Posterior cingulate gyrus (tissue), 11 donors: ENCODE measurements at places on chromosomes 7 and 10.

DNA sequence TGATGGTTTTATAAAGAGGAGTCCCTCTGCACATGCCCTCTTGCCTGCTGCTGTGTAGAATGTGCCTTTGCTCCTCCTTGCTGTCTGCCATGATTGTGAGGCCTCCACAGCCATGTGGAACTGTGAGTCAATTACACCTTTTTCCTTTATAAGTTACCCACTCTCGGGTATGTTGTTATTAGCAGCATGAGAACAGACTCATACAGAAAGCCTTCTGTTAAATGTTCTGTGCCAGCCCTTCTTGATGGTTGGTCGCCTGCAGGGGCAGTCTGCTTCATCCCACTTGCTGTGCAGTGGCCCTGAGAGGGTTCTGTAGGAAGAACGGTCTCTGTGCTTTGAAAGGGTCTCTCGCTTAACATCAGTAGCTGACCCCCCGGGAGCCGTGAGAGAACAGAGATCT, 248.9 kb upstream of the IGFBP3 start:
- DNase-seq = no peak

DNA sequence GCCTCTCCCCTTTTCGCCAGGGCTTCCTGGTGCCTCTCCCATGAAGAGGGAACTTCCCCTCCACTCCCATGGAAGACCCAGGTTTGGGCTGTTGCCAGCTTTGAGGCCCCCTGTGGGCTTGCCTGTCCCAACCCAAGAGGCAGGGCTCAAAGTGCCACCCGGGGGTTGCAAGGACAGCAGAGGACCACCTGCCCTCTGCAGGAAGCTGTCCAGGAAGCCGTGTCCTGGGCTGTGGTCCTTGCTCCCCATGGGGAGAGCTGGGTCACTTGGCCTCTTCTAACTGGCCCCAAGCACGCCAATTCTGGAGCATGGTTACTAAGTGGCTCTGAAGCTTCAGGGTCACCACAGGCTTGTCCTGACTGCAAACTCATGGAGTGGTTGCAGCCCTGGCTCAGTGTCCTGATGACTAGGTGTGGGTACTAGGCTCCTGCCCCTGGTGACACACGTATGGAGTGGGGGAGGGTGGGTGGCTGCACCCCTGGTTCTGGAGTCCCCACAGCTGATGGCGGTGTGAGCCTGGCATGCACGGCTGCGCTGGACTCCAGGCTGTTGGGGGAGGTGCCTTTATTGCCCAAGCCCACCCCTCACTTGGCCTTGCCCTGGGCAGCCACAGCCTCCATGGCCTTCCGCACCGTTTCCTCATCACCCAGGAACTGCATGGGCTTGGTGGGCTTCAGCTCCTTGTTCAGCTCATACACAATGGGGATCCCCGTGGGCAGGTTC, 3.0 kb downstream of the PGAM2 start:
- DNase-seq = no peak

GRCh38 chr10:132357286-132358058, 25.5 kb downstream of the LRRC27 start:
- DNase-seq = no peak

- DNase-seq = no peak
These were observed 126.2 kb downstream of the MDFIC start for GRCh38 chr7:115047958-115048720.

DNA sequence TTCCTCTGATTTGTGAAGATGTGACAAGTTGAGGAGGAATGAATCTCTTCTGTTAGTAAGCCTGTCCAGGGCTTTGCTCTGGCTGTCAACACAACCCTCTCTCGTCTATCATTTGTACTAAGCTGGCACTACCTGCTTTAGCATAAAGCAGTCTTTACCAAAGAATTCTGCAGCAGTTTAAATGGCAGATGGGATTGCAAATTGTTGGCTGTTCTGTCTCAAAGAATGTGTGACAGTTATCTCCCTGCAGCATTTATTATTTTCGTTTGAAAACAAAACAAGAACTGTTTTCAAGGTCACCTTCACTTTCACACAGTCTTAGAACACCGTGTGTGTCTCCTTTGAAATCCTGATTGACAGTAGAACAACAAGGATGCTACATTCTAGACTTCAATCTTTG, 4.8 kb upstream of the LAMB1 start:
- DNase-seq = no peak

DNA sequence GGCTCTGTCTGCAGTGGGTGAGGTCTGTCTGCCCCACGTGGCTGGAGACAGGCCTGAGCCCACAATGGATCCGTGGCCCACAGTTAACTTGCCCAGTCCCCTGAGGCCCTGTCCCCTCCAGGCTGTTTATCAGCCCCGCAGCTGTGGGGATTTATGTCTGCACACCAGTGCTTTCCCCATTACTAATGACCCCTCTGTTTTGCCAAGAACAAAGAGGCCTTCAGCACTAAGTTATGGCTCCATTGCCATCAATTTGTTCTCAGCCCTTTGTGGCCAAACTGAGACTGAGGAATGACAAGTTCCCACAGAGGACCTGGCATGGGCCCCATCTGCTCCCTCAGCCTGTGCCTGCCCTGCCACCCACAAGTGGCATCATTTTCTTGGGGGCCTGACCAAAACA, 138.2 kb downstream of the C10orf105 start:
- DNase-seq = peak; percentile 52

GRCh38 chr10:14129770-14130169, 201.0 kb downstream of the FRMD4A start:
- no peak for DNase-seq

- no peak for DNase-seq
These were observed 434.3 kb downstream of the PLXNA4 start for GRCh38 chr7:132142006-132142405.

DNA sequence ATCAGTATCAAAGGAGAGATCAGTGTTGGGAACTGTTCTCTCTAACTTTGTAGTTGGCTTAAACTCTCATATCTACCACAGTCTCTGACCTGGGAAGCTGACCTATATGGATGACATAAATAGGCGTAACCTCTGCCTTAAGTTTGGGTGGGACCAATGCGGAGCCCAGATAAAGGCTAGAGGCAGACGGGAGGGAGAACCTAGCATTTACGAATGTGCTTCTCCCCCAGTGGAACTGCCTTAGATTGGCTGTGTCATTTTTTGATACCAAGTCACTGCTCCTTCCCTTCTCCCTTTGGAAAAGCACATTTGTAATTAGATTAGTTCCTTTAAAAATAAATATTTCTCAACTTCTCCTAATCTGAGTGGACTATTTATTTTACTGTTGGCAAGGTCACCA, 23.7 kb upstream of the LRRN3 start:
- DNase-seq = no peak

- DNase-seq = no peak
These were observed 118.2 kb downstream of the ST7 start for GRCh38 chr7:117071551-117071950.

DNA sequence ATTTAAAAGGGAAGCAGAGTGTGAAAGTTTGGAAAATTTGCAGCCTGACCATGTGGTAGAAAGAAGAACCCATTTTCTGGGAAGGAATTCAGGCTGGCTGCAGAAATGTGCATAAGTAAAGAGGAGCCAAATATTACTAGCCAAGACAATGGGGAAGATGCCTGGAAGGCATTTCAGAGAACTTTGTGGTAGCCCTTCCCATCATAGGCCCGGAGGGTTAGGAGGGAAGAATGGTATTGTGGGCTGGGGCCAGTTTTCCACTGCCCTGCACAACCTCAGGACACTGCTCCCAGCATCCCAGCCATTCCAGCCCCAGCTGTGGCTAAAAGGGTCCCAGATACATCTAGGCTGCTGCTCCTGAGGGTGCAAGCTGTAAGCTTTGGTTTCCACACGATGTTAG, 278.5 kb upstream of the BMPER start:
- no peak for DNase-seq

DNA sequence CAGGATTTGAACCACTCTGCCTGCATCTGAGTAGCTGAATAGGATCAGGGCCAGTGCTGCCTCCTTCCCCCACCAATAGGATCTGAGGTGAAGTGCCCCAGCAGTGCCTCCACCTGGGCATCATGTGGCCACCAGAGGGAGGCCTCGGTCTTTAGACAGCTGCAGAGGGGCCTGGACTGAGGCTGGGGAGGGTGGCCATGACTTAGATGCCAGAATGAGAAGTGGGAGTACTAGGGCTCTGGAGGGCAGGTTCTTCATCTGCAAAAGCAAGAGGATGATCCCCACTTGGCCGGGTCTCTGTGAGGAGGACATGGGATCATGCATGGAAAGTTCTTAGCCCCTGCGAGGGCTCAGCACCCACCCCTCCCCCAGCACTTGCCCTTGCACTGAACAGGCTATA, 56.9 kb downstream of the NEUROG3 start:
- no peak for DNase-seq

GRCh38 chr10:43419997-43420368, 11.0 kb upstream of the HNRNPF start:
- no peak for DNase-seq

GRCh38 chr10:118333871-118334270, 8.3 kb downstream of the FAM204A start:
- DNase-seq = no peak

DNA sequence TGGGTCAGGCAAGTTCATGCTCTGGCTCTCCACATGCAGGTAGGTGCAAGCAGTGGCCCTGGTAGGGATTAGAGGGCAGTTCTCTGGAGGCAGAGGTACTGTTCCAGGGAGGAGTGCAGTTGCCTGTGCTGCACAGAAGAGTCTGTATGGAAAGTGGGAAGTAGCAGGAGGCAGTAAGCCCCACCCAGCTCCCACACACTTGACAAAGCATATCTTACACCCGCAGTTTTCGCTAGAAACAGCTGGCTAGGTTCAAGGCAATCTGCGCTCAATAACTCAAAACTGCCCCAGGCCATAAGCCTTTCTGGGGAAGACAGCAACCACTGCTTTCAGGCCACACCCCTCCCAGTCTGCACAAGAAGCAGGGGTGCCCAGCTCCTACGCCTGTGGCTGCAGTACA, 33.1 kb upstream of the ARMC3 start:
- no peak for DNase-seq

GRCh38 chr10:11593612-11594011, 17.8 kb downstream of the USP6NL start:
- DNase-seq = no peak

DNA sequence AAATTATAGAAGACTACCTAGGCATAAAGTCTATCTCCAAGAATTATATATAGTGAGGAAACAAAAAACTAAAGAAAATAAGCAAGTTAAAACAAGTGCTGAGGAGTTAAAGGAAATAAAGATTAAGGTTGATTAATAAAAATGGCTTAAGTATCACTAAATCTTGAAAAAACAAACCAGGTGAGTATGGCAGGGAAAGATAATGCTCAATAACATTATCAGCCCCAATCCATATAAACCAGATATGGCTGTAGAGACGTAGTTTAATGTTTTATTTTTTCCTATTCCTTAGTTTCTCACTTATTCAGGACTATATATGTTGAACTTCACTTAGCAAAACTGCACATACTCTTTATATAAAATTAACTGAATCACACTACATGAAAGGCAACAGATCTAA, 4.4 kb downstream of the WASL start:
- DNase-seq = no peak

DNA sequence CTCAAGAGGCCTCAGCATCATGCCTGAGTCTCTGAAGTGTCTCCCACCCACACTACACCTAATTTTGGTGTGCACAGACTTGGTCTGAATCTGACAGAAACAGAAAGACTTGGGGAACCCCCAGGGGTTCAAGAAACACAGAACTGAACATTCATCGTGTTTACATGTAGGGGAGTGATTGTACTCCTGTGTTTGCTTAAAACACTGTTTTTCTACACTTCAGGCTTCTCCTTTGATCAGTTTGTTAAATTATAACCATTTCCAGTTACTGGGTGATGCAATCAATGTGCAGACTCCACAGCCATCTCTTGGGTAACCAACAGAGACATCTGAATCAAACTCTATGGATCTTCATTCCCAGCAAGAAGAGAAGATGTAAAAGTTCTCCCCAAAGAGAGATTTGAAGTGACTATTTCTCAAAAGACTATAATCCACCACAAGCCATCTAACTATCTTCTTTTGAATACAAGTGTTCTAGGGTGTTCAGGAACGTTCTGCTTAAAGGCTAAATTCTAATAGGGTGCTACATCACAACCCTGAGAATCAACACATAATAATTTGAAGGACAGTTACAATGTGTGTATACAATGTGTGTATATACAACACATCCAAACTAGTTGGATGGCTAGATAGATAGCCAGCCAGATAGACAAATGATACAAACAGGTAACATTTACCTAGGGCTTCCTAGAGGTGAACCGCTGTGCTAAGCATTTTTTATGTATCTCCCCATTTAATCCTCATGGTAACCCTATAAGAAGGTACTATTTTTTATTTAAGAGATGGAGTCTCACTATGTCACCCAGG, 34.2 kb downstream of the DNAJC12 start:
- DNase-seq = no peak

GRCh38 chr10:45104674-45105073, 104.0 kb downstream of the ZNF22 start:
- no peak for DNase-seq

- DNase-seq = no peak
These were observed 78.4 kb downstream of the PON1 start for GRCh38 chr7:95245828-95246500.

DNA sequence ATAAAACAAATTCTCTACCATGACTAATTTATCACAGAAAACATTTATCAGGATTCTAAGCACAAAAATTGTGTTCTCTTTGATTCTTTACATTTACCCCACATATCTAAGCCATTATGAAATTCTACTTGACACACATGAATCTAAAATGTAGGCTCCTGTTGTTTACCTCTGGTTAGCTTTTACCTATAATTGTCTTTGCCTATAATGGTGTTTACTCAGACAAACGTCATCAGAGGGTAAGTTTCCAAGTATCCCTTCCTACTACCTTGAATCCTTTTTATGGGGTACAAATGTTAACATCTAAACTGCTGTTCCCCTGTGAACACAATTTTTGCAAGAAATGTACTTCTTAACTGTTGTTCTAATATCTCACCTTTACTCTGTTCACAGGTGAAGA, 63.5 kb downstream of the MINDY3 start:
- no peak for DNase-seq

- DNase-seq = no peak
These were observed 73.1 kb downstream of the CD36 start for GRCh38 chr7:80711531-80711930.

DNA sequence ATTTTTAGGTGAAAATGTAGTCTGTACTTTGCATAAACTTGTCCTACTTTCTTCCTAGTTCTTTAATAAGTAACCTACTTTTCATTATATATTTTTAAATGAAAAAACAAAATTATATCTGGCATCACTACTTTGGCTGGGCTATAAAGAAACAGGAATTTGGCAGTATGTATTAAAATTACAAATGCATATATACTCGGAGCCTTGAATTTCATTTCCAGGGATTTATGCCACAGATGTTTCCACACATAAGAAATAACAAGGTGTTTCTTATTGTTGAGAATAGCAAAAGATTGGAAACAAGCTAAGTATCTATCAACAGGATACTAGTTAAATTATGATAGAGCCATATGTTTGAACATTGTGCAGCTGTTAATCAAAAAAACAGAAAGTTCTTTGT, 2.2 kb upstream of the ARHGAP12 start:
- DNase-seq = no peak

GRCh38 chr10:34574353-34574934, 240.7 kb downstream of the PARD3 start:
- no peak for DNase-seq

- no peak for DNase-seq
These were observed 197.4 kb downstream of the SEMA3E start for GRCh38 chr7:83451501-83452045.
